ENCODE measurements at places on chromosomes 16 and 17.

DNA sequence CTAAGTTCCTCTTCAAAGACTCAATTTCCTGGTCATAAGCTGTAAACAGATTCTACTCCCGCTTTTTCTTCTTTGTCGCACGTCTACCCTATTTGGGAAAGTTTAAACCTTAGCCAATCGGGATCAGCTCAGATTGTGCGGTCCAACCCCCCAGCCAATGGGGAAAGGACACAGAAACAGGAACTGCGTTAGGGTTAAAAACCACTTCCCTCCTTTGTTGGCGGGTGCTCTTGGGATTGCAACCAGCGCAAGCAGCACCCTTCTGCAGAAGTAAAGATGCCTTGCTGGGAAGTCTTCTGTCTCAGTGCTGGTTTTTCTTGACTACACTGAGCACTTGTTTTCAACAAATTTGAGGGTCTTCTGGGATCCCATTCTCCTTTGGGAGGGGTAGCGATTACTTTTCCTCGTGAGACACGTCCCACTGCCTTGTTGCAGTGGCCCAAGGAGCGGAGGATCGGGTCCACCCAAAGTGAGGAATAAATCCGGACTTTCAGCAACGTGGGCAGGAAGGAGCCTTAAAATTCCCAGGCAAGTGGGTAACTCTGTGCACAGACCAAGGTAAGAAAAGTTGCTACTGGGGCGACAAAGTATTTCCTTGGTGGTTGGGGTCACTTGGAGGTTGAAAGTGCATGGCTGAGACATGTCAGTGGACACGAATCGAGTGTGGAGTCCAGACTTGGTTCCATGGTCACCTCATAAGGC lies 1.0 kb upstream of the YPEL3 start:
- DNase-seq = no peak

GRCh38 chr16:24950275-24950674 lies 64.9 kb downstream of the ARHGAP17 start:
- no peak for DNase-seq

DNA sequence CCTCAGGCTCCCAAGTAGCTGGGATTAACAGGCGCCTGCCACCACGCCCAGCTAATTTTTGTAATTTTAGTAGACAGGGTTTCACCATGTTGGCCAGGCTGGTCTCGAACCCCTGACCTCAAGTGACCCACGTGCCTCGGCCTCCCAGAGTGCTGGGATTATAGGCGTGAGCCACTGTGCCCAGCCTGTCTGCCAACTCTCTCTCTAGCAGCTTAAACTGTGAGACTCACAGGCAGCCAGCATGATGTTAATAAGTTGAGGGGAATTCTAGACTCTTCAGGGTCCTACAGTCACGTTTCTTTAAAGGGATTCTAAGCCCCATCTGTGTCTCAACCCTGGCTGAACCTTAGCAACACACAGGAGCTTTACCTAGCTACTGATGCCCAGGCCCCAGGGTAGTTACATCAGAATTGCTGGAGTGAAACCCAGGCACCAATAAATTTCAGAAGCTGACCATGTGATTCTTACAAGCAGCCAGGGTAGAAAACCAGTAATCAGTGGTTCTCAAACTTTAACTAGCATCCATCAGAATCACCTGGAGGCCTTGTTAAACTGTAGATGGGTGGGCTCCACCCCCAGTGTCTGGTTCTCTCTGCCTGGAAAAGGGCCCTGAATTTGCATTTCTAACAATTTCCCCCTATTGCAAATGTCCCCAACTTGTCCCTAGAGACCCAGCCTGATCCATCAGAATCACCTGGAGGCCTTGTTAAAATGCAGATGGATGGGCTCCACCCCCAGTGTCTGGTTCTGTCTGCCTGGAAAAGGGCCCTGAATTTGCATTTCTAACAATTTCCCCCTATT lies 30.7 kb downstream of the GPRC5B start:
- no peak for DNase-seq

DNA sequence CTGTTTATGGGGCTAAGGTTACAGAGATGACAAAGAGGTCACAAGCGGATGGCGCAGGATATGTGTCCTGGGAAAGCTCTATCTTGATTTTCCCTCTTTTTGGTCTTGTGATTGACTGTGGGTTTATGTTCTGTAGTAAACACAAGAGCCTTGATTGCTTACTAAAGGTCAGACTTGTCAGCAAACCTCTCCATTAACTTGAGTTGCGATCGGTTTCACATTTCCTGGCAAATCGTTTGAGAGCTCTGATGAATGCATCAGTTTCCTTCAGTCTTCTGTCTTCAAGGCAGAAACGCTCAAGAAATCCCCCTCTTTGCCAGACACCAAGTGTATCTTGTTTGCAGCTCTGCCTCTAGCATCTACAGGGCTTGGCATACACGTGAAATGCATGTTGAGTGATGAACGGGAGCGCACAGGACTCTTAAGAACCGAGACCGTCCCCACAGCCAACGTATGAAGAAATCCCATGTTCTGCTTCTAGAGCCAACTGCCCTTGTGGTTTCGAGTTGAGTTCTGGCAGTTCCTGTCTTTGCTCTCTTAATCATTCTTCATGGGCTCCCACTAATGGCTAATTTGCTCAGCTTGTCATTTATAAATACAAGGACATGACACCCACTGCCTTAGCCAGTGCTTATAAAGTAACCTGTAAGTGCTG lies 143.3 kb downstream of the PITPNC1 start:
- DNase-seq = no peak
